ENCODE measurements at places on chromosomes 2 and 18.

DNA sequence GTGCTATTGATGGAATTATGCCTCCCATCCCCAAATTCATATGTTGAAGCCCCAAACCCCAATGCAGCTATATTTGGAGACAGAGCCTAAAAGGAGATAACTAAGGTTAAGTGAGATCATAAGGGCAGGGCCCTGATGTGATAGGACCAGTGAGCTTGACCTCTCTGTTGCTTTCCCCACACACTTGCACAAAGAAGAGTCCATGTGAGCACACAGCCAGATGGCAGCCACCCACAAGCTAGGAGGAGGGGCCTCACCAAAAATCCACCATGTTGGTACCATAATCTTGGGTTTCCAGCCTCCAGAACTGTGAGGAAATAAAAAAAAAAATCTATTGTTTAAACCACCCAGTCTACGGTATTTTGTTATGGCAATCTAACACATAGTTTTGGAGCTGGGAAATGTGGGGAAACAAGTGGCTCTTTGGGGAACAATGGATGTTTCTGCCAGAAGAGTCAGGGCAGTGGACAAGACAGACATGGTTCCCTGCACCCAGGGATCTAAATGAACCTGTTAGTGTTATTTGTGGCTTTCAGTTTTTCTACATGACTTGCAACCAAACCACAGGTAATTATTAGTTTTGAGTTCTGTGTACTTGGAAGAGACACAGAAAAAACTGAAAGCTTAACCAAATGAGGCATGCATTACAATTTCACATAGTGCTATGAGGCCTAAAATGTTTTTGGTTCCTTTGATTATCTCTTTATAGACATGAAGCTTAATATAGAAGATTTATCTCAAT lies 259.1 kb downstream of the LTBP1 start:
- no peak for DNase-seq

DNA sequence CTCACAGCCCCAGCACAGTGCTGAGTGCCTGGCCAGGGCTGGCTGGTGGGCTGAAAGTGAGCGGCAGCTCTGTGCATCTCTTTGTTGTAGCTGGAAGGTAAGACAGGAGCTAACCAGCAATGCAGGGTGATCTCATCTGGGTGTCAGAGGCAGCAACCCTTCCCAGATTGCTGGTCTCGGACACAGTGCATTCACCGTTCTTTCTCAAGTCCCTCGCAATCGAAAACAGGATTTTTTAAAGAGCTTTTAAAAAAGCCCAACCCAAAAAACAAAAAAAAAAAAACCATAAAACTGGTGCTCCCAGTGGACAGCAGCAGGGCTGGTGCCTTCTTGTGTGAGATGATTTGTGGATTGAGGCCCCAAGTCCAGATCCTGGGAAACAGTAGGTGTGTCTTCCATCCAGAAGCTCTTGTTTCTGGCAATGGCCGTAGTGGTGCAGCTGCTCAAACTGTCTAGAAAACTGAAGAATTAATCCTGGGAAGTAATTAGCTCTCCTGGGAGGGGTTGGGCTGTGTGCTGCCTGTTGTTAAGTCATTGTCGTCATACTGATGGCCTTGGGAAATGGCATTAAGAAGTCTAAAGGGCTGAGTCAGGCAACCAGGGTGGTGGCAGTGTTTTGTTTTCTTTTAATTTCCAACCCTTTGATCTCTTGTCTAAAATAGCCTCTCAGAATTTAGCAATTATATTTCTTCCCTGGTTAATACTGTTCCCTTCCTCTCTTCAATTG lies 156.7 kb downstream of the KLHL29 start:
- DNase-seq: no peak

DNA sequence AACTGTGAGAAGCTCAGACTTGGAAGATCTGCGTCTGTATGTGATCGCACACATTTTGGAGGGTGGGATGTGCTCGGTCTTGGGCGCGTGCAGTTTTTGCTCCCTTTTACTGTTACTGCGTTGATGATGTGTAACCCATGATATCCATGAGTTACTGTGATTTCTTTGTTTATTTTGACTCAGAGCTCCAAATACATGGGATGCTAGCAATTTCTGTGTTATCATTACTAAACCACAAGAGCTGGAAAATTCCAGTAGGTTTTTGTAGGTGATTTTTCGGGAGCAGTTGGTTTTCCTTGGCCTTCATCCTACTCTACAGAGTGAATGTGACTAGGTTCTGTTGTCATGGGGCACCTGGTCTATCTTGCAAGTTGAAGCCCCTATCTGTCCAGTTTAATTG lies 124.2 kb downstream of the AGAP1 start:
- DNase-seq: no peak

DNA sequence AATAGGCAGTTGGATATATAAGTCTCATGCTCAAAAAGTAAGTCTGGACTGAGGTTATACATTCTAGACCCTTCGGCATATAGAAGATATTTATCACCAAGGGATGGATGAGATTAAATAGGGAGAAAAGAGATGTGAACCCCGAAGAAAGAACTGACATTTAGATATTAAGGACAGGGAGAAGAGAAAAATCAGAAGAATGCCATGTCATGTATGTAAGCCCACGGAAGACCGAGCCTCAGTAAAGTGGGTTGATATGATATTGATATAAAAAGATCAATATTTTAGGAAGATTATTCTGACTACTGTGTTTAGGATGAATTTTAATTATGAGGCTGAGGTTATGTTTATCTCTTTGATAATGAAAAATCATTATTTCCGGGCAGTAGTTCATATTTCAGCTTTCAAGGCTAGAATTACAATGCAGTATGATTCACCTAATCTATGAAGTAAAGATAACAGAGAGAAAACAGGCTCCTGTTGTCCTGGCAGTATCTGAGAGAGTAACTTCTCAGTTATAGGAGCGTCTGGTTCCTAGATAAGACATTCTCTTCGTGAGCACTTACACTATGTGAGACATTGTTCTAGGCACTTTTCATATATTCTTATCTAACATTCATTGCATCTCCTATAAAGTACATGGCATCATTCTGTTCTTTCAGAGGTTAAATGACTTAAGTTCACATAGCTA lies 83.0 kb downstream of the UBR3 start:
- DNase-seq: no peak

GRCh38 chr2:205293559-205293958 lies 388.7 kb upstream of the NRP2 start:
- no peak for DNase-seq

DNA sequence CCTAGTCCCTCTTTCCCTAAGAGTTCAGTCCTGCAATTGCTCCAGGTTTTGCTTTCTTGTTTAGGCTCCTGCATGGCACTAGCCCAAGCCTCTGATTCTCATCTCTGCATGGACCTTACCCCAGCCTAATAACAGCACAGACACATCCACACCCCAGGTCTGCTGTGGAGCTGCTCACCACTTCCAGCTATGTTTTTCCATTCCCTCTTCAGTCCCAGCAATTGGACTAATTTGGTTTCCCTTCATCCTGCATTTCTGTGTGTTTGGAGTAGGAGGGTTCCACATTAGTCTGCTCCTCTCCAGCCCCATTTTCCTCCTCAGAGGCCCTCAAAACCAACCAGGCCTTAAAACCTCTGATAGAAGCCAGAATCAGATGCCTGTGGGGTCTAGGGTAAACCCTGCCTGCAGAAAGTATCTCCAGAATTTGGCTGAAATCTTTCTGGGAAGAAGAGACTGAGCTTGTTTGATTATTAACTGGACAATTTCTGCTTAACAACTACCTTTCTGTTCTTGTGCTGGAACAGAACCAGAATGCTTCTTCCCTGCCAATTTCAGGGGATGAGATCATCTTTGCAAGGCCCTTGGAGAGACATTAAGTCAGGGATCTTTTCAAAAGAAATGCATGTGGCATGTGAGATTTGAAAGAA lies 95.9 kb downstream of the GFPT1 start:
- DNase-seq: no peak

DNA sequence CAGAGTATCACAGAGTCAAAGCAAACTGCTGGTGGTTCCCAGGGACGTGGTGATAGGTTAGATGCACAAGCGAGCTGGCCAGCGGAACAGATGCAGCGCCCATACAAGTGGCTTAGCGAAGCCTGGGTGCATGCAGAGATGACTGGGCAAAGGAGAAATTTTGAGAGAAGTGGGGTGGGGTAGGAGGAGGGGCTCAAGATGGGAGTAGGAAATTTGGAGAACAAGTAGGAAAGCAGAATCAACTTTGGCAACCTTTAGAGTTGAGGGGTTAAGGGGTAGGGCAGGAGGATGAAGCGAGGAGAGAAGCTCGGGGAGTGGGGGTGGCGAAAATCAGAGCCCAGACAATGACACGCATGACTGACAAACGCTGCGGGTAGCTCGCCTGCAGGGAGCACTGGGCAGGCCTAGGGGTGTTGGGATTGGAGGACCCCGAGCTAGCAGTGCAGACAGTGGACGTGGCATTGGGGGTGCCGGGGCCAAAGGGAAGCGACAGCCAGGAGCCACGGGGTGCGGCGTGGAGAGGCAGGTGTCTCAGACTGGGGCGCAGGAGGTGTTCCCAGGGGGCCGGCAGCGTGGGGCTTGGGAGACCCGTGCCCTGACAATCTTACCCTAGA lies 431 bp downstream of the FAM98A start:
- no peak for DNase-seq

- no peak for DNase-seq
Measured at GRCh38 chr2:109649736-109650695, 35.9 kb downstream of the SOWAHC start.

DNA sequence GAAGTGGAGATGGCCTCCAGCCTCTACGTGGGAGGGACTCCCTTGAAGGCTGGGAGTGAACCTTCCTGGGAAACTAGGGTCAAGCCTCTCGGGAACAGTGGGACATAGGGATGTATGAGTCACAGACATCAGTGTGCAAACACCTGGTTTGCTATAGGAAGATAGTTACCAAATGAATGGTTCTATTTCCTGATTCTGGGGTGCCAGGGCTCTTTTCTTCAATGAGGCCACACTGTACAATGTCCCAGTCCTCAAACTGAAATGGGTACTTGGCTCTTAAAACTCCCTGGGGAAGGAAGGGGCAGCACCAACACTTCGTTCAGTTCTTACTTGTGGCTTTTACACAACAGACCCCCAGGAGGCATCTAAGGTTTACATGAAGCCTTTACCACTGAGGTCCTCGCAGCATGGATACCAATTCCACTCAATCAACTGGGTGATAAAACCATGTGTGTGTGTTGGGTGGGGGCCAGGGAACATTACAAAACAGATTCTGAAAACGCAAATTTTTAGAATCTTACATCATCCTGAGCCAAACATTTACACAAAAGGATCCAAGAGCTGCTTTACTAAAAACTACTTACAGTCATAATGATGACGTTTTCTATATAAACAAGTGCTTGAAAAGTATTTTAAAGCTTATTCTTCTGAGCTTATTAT lies 10.4 kb downstream of the ERFE start:
- no peak for DNase-seq

DNA sequence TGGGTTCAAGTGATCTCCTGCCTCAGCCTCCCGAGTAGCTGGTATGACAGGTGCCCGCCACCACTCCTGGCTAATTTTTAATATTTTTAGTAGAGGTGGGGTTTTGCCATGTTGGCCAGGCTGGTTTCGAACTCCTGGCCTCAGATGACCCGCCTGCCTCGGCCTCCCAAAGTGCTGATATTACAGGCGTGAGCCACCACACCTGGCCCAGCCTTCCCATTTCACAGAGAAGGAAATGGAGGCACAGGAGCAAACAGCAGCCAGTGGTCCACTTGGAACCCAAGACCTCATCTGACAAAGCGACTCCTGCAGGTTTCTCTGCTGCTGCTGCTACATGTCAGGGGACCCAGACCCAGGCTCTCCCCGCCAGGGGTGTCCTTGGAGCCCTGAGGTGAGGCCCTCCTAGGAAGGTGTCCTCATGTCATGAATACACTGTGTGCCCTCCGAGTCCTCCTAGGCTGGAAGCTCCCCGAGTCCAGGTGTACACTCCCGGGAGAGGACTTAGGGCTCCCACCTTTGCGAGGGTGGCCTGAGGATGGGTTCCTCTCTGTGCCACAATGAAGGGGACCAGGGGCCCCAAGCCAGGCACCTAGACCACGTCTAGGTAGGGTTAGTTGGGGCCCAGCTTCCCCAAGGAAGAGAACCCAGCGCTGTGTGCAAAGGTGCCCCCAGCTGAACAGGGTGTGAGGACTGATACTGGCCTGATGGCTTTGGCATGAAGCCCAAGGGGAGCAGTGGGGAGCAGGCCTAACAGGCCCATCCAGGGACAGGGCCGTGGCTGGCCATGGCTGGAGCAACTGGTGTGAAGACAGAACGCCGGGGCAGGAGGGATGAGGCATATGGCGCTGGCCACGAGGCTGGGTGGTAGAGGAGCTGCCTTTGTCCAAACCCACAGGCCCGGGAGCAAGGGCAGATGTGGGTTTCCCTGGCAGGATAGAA lies 56.1 kb downstream of the HS6ST1 start:
- DNase-seq: no peak

GRCh38 chr18:34734056-34734455 lies 24.0 kb downstream of the DTNA start:
- no peak for DNase-seq

Measured in stimulated activated CD8-positive, alpha-beta memory T cell treated with anti-CD3 and anti-CD28 coated beads, Interleukin-4, amount 100 ng/mL, for 1 hour (primary cell).